ENCODE measurements at places on chromosomes 5 and 9.

- DNase-seq = no peak
Observed at GRCh38 chr5:145984072-145984471, 47.7 kb downstream of the SH3RF2 start.

DNA sequence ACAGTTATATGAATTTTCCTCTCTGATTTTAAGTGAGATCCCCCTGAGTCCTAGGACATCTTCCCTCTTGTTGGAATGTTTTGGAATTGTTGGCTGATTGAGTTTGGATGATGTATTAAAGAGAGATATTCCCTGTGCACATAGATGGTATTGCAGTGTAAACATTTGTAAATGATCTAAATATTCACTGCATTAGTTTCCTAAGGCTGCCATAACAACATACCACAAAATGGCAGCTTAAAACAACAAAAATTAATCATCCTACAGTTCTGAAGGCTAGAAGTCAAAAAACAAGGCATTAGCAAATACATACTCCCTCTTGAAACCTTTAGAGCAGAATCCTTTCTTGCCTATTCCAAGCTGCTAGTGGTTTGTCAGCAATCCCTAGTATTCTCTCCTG lies 38.0 kb upstream of the MROH2B start:
- no peak for DNase-seq

- no peak for DNase-seq
Observed at GRCh38 chr9:115442054-115442453, 324.1 kb upstream of the TNC start.

GRCh38 chr9:74500584-74500924 lies 3.4 kb downstream of the RORB start:
- no peak for DNase-seq

DNA sequence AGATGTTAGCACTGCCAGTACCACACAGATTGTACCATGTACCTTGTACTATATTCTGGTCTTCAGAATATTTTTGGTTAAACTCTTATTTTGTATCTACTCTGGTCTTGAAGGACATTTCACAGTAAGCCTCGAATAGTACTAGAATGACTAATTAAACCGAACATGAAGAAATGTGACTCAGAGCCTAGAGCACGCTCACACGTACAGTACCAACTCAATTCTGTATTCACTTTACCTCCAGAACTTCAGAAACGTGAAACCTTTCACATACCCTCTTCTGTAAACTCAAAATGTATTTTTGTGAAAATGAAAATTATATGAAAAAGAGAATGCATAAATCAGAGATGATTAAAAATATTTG lies 112.8 kb downstream of the MVB12B start:
- DNase-seq = no peak

- DNase-seq = no peak
Observed at GRCh38 chr9:107323836-107324585, 40.9 kb downstream of the RAD23B start.

DNA sequence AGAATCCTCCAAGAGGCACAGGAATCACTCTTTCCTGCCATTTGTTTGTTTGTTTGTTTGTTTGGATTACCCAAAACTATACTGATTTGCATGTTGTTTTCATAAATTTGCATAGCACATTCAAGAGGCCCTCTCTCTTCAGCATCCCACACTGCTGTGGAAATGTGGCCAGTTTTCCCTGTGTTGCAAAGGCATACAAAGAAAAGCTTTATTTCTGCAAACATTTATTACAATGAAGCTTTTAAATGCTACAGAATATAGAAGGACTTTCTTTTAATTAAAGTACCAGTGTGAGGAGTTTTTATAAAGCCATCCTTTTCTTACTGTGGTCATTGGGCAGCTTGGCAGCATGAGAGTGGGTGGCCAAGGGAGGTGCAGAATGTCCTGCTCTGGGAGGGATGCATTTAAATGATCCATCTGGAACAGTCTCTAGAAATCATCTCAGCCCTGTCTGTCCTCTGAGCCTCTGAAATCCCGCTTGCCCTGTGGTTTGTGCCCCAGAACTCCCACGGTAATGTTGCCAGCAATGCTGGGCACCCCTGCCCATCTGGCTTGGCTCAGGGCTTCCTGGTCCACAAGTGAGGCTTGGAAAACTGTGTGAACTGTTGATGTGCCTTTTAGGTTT lies 356.8 kb upstream of the KIF2A start:
- no peak for DNase-seq

- DNase-seq = no peak
Observed at GRCh38 chr5:39274398-39275085, 55.2 kb upstream of the FYB1 start.

DNA sequence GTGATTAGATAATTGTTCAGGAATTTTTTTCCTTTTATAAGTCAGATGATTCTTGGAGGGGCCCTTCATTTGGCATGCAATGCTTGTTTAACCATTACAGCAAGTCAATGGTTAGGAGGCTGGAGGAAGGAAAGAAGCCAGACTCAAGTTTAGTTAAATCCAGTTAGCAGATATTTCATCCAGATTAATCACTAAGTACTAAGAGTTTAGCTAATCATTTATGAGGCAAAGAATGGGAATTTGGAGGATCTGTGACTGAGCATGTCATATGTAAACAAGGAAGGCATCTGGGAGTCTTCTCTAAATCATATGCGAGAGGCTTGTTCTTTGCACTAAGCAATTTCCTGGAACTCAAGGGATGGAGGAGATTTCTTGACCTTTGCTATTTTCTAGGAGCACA lies 145.3 kb upstream of the SGCD start:
- DNase-seq = no peak

DNA sequence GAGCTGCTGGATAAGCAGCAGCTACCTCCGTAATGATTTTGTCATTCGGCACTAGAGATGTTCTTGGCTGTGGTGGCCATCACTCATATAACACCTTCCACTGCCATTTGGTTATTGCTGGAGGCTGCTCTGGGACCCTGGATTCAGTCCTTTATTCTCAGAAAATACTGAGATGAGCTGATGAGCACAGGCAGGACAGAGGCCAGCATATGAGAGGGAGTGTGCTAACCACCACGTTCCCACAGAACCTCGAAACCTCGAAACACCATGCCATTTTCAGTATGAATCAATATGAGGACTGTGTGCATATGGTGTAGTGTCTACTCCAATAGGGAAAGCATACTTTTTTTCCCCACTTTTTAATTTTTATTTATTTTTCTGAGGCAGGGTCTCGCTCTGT lies 56.6 kb downstream of the ADAM19 start:
- DNase-seq = no peak

GRCh38 chr5:151019331-151019730 lies 1.1 kb upstream of the GPX3 start:
- DNase-seq = no peak

DNA sequence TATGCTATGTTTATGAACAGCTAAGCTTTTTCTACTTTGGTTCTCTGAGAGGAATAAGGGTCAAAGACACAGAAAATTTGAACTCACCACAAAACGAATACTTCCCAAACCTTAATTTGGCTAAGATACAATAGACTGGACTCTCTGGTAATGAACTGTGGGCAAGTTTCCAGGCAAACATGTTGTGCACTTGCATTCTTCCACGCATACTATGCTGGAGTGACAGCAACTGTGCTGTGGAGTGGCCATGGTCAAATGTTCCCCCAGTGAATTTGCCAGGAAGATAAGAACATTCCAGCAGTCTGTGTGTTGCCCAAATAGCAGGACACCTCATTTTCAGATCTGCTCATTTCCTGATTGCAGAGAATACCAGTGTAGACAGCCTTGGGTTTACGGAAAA lies 275.3 kb upstream of the IL12B start:
- no peak for DNase-seq

GRCh38 chr9:72721067-72721466 lies 199.7 kb downstream of the TMC1 start:
- DNase-seq = no peak

- no peak for DNase-seq
Observed at GRCh38 chr5:71883742-71884103, 164.6 kb downstream of the CARTPT start.

- no peak for DNase-seq
Observed at GRCh38 chr9:3810231-3810630, 284.4 kb upstream of the RFX3 start.

GRCh38 chr9:70477146-70477745 lies 62.8 kb upstream of the KLF9 start:
- no peak for DNase-seq

DNA sequence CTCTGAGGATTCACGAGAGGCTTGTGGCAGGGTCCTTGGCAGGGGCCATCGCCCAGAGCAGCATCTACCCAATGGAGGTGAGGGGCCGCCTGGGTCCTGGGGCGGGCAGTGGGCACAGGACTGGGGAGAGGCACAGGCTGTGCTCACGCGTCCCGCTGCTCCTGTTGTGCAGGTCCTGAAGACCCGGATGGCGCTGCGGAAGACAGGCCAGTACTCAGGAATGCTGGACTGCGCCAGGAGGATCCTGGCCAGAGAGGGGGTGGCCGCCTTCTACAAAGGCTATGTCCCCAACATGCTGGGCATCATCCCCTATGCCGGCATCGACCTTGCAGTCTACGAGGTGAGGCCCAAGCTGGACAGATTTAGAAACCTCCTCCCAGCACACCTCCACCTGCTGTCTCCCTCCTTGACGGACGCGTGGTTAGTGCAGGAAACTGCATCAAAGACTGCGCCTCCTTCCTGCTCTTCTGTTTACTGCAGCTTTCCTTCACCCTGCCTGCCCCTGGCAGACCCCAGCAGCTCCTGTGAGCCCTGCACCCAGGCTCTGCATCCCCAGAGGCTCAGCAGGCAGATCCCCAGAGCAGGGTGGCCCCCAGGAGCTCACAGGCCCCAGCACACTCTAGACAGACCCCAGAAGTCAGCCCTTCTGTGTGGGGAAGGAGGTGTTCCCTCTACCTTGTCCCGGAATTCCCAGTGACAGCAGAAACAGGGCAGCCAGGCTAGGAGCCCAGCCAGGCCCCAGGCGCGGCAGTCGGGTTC lies 21.2 kb downstream of the PTGES2 start:
- DNase-seq = no peak

- DNase-seq = no peak
Observed at GRCh38 chr5:158406884-158407823, 548.2 kb upstream of the CLINT1 start.

DNA sequence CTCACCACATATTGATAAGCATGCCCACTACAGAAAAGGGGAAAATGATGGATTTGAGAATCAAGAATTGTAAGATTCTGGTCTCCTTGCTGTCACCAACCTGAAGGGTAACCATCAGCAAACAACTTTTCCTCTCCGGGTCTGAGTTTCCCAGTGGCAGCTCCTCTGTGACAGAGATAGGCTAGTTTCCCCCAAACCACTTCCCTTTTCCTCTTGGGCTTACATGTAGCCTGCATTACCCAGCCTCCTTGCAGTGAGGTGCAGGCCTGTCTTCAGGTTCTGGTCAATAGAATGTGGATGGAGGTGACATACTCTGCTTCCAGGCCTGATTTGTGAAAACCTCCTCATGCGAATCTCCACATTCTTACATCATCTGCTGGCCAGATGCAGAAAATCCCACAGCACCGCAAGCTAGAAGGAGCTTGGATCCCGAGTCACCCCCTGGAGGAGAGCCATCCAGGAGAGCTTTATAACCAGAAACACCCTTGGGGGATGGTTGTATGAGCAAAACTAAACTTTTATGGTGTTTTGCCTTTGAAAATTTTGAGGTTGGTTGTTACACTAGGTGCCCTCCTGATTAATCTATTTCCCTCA lies 206.1 kb downstream of the RGS3 start:
- no peak for DNase-seq

DNA sequence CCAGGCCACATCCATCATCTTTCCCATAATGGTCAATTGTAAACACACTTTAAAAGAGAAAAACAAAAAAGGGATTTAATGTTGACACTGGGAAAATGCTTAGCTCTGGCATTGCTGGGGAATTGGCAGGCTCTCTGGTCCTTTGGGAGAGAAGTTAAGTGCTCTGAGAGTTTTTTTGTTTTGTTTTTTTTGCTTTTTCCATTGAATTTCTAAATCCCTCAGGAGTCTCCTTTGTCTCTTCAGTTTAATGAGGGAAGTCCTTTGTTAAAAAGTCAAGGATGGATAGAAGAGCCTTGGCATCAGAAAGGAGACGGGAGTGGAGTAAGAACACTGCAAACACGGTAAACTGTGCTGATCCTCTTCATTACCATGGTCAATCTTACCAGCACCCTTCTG lies 7.1 kb upstream of the HAND1 start:
- DNase-seq = no peak

GRCh38 chr9:111621895-111622480 lies 9.1 kb upstream of the DNAJC25 start:
- DNase-seq = no peak

DNA sequence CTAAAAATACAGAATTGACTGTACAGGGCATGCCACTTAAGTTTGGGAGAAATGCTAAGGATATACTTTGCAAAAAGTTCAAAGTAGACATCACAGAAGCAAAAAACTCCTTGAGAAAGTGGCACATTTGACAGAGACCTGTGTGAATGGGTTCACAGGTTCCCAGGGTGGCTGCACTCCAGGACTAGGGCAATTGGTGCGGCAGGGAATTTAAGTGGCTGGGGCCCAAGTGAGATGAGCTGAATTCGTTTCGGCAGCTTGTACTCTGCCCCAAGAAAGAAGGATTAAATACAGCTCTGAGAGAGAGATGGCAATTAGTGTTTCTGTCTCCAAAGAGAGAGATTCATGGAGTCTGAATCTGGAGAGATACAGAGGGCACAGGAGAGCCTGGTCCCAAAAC lies 280.1 kb downstream of the FBXL17 start:
- no peak for DNase-seq

DNA sequence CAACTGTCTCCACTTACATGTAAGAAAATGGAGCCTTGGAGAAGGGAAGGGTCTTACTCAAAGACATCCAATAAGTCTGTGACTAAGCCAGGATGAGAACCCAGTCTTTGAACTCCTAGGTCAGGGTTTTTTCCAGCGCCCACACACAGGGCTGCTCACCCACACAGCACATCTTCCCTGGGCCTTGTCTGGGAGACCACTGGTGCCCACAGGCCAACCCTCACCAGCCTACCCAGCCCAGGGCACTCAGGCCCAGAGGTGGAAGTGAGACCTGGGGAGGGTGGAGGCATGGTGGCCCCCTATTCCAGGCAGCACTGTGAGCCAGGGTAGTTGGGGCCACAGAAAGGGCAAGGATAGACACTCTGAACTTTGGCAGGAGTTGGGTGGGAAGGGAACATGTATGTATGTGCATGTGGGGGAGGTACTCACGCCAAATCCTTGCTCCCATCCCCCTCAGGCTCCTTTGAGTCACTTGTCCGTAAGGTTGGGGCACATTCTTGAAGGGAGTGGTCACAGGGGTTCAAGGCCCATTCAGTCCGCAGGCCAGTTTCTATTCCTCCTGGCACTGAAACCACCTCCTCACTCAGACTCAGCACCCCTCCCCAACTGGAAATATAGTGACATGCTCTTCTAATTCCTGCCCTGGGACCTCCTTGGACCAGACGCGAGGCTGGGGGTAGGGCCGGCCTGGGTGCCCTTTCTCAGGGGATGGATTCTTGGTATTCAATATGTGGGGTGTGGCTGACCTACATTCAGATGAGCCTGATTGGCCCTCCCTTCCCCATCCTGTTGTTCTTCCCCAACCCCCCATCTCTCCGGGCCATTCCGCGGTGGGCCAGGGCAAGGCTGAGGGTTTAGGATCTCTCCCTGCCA lies 2.9 kb upstream of the SLC4A9 start:
- no peak for DNase-seq

DNA sequence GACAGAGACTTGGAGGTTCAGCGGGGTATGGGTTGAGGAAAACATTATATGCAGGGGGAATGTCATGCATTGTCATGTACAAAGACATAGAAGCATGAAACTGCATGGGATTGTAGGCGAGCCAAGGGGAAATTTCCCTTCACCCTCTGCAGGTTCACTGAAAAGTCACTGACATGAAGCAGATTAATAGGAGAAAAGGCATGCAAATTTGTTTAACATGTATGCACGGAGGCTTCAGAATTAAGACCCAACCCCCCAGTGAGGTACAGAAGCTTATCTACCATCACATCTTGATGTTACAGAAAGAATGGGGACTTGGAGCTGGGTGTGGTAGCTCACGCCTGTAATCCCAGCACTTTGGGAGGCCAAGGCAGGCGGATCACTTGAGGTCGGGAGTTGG lies 18.5 kb downstream of the NIM1K start:
- no peak for DNase-seq
